Cerebellar cortex (tissue), 1 donor: ENCODE measurements at places on chromosomes 3 and 15.
A peak's percentile ranks its signal among the peaks of the same experiment; 100 is the strongest.

GRCh38 chr3:101979033-101979432, 129.7 kb downstream of the NFKBIZ start:
- no peak for DNase-seq

GRCh38 chr3:49942651-49943050, 2.7 kb downstream of the RBM6 start:
- DNase-seq: no peak

GRCh38 chr3:42351207-42351606, 59.2 kb downstream of the LYZL4 start:
- no peak for DNase-seq

DNA sequence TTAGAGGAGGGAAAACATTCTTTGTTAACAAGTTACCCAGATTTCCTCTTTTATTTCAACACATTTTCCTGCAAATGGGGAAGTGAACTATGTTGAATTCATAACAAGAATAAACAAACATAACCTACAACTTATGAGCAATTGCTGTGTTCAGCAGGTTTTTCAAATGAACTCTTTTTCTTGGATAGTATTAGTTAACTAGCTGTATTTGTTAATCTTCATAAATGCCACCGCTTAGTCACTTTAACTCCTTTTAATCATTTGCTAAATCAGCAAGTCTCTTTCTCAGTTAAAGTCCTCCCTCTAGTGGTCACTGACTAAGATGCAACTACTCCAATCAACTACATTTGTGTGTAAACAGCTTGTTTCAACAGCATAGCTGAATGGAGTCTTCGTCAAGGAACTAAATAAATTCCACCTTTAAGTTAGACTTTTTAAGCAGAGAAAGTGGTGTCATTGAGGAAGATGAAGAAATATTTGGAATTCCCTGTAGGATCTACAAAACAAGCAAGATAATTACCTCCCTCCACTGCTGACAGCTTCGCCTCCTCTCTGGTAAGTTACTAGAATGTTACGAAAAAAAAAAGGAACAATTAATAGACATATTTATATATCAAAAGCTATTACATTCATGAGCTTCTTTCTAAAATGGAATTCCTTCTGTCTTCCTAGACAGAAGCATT, 1122.0 kb downstream of the ROBO1 start:
- peak; percentile 87 for DNase-seq

- DNase-seq: no peak
These were observed 543.1 kb downstream of the TUSC7 start for GRCh38 chr3:117252651-117253050.

GRCh38 chr15:42010434-42010833, 10.4 kb downstream of the PLA2G4E start:
- no peak for DNase-seq
